ENCODE measurements at places on chromosomes 7 and 10.

DNA sequence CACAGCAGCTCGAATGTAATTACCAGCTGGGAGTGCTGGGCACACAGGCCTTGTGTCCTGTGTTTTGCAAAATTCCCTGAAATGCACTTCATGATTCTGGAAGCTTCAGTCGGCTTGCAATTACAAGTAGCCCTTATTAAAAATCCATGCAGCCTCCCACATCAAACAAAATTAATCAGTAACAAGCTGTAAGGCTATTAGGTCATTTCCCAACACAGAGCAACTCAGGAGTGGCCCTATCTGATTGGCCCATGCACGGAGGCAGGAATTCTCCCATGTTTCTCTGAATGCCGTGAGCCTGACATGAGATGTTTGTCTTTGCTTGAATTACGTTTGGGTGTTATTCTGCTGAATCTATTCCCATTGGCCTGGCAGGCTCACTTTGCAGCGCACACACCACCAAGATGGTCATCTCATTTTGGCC is 36.9 kb downstream of the FOXL3 start:
- no peak for DNase-seq

- DNase-seq = no peak
These were observed 332.6 kb upstream of the GHITM start for GRCh38 chr10:83806717-83807116.

GRCh38 chr7:137354396-137354795 is 10.9 kb upstream of the PTN start:
- peak; percentile 54 for DNase-seq

- peak; percentile 29 for DNase-seq
These were observed 788 bp downstream of the AKAP9 start for GRCh38 chr7:91941450-91941849.

GRCh38 chr7:105887569-105888189 is 11.3 kb upstream of the ATXN7L1 start:
- no peak for DNase-seq

DNA sequence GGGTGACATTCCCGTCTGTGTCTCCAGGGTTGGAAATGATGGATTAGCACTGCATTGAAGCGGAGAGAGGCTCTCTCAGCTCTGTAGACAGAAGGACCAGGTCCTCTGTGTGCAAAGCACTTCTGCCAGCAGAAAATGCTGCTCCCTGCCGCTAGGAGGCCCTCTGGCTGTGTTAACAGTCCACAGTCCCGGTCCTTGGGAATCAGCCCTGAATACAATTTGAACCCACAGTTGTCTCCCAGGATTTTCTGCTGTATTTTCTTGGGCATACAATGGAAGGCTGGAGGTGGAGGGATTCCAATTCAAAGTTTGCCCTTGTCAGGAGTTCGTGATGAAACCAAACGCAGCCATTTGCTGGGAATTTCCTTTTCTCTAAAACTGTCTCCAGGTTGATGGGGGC is 205.2 kb downstream of the GLRX3 start:
- no peak for DNase-seq

- DNase-seq = peak; percentile 95
These were observed 81.8 kb downstream of the SPAG6 start for GRCh38 chr10:22427101-22427500.

GRCh38 chr7:19376538-19376937 is 231.3 kb upstream of the FERD3L start:
- no peak for DNase-seq
